T-helper 17 cell (primary cell): ENCODE measurements at places on chromosomes 4 and X.

- no peak for DNase-seq
Observed at GRCh38 chrX:10086676-10087075, 70.1 kb upstream of the CLCN4 start.

DNA sequence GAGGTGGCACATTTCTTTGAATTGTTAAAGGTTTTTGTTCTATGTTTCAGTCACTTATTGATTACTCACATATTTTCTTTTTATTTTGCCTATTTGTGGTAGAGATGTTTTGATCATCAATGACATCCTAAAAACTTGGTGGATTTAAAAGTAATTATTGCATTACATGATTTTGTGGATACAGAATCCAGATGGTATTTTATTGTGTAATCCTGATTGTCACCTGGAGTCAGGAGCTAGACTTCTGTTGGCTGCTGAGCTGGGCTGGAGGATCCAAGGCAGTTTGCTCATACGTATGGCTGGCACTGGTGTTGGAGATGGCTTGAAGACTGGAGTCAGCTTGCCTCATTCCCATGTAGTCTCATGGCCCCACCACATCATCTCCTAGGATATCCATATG is 1009.6 kb upstream of the PCDH7 start:
- DNase-seq = no peak

DNA sequence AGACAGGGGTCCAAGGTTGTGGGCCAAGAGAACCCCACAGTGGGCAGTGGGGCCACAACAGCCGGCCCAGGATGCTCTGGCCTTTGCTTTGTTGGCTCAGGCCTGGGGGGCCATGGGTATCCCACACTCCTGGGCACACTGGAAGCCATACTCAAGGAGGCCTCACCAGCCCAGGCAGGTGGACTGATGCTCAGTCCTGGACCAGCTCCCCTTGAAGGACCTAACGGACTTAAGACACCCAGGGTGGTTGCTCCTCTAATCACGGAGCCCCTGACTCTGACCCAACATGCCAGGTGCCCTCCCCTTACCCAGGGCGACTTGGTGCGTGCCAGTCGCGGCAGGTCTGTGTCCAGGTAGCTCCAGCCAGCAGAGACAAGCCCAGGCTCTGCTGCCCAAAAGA is 50.8 kb downstream of the ZFYVE28 start:
- no peak for DNase-seq

- DNase-seq = no peak
Observed at GRCh38 chr4:185787926-185788679, 23.9 kb downstream of the SORBS2 start.

DNA sequence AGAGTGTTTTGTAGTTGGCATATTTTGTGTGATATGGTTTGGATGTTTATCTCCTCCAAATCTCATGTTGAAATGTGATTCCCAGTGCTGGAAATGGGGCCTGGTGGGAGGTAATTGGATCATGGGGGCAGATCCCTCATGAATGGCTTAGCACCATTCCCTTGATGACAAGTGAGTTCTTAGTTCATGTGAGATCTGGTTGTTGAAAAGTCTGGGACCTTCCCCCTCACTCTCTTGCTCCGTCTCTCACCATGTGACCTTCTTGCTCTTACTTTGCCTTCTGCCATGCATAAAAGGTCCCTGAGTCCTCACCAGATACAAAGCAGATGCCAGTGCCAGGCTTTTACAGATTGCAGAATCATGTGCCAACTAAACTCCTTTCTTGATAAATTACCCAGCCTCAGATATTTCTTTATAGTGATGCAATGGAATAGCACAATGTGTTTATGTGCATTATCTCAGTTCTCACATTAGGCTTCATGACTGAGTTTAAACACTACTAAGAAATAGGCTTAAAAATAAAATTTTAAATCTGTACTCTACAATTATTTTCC is 1348.8 kb downstream of the STIM2 start:
- DNase-seq = no peak

- no peak for DNase-seq
Observed at GRCh38 chrX:39886282-39886681, 211.5 kb downstream of the BCOR start.

GRCh38 chrX:7215842-7216241 is 67.9 kb upstream of the PUDP start:
- no peak for DNase-seq

- no peak for DNase-seq
Observed at GRCh38 chr4:109662771-109663170, 40.5 kb downstream of the CASP6 start.

GRCh38 chr4:27003642-27004113 is 143.0 kb downstream of the STIM2 start:
- DNase-seq = no peak

- no peak for DNase-seq
Observed at GRCh38 chrX:80120335-80120734, 105.8 kb downstream of the TBX22 start.

GRCh38 chr4:75289914-75290582 is 224.2 kb downstream of the RCHY1 start:
- no peak for DNase-seq

GRCh38 chr4:183399126-183399522 is 45.3 kb upstream of the CDKN2AIP start:
- no peak for DNase-seq
